ENCODE measurements at places on chromosomes 13 and 19. TPM values are rescaled to one million over a fixed set of nuclear protein-coding genes. Genes with fewer than 3 reads are reported as not detected.

Gene ZNF543
- total RNA-seq = 5.2 TPM

- no peaks in the 10 kb centered on the region for H3K36me3 ChIP-seq
- H3K4me3 ChIP-seq = no peak overlapping the region
- H3K4me1 ChIP-seq = no peaks in the 10 kb centered on the region
- DNase-seq = no peak
- H3K27me3 ChIP-seq = no peaks in the 10 kb centered on the region
- no peak overlapping the region for H3K27ac ChIP-seq
These were observed 88.8 kb downstream of the ING1 start for GRCh38 chr13:110802260-110802659.

Gene ZNF85
- total RNA-seq = 23.0 TPM

- no peak overlapping the region for H3K4me3 ChIP-seq
- H3K27ac ChIP-seq = no peak overlapping the region
- H3K4me1 ChIP-seq = no peaks in the 10 kb centered on the region
- H3K27me3 ChIP-seq = no peaks in the 10 kb centered on the region
- H3K36me3 ChIP-seq = no peaks in the 10 kb centered on the region
These were observed 205.1 kb downstream of the DACH1 start for GRCh38 chr13:71661921-71662320.

GRCh38 chr13:45538382-45538781 is 73.6 kb downstream of the COG3 start:
- no peak overlapping the region for H3K27ac ChIP-seq
- no peak for DNase-seq
- H3K36me3 ChIP-seq = peaks cover 16% of the 10 kb centered on the region
- no peaks in the 10 kb centered on the region for H3K27me3 ChIP-seq
- H3K4me1 ChIP-seq = no peaks in the 10 kb centered on the region

Gene CALR3
- not detected for total RNA-seq

DNA sequence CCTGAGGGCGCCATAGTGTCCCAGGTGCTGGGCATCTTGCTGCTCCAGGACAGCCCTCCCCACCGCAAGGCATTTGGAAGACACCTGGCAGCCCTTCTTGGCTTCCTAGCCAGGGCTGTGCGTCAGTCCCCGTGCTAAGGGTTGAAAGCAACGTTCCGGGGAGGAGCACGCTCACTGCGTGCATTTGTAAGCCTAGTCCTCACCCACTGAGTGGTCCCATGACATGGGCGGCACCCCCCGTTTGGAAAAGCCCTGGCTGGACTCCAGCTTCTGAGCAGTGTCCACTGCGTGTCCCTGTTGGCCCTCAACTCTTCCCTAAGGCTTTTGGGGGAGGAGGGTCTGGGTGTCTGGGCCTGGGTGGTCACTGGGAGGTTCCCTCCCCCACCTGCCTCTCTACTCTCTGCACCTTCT is 76.3 kb upstream of the GPR183 start:
- H3K4me1 ChIP-seq = peaks cover 2% of the 10 kb centered on the region
- H3K27me3 ChIP-seq = no peaks in the 10 kb centered on the region
- H3K27ac ChIP-seq = no peak overlapping the region
- no peak for DNase-seq
- no peak overlapping the region for H3K4me3 ChIP-seq

Data from lung (tissue), 17 donors.